Thyroid gland (tissue), 4 donors: ENCODE measurements at places on chromosomes 6 and 20. TPM values are rescaled to one million over a fixed set of nuclear protein-coding genes. Genes with fewer than 3 reads are reported as not detected.

IRF4 gene
- total RNA-seq: 1.4 TPM

CNR1 gene
- total RNA-seq: 17.5 TPM

RIMS4 gene
- total RNA-seq: 4.3 TPM

NOL4L gene
- 25.2 TPM for total RNA-seq

SLC22A2 gene
- total RNA-seq: not detected

TPX2 gene
- total RNA-seq: 0.39 TPM

ADGRF1 gene
- 16.9 TPM for total RNA-seq

PHACTR3 gene
- not detected for total RNA-seq
